SJCRH30 (cell line): ENCODE measurements at places on chromosomes 12 and 14. TPM values are rescaled to one million over a fixed set of nuclear protein-coding genes. Genes with fewer than 3 reads are reported as not detected.

GRCh38 chr14:36852981-36853691, 191.5 kb downstream of the PAX9 start:
- no peak for DNase-seq

DNA sequence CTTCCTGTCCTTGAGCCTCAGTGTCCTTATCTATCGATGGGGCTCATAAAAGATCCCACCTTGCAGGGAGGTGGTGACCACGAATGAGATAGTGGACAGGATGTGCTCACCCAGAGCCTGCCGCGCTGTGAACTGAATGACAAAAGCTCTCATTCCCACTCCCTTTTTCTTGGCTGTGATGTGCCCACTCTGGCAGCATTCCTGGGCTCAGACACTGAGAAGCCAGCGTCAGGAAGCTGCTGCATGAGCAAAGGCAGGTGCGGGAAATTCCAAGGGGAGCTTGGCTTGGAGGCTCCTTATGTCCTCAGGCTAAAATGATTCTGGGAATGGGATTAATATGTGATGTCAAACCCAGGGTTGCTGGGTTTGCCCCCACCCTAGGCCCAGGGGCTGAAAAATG, 61.6 kb downstream of the EFCAB11 start:
- DNase-seq = no peak

DNA sequence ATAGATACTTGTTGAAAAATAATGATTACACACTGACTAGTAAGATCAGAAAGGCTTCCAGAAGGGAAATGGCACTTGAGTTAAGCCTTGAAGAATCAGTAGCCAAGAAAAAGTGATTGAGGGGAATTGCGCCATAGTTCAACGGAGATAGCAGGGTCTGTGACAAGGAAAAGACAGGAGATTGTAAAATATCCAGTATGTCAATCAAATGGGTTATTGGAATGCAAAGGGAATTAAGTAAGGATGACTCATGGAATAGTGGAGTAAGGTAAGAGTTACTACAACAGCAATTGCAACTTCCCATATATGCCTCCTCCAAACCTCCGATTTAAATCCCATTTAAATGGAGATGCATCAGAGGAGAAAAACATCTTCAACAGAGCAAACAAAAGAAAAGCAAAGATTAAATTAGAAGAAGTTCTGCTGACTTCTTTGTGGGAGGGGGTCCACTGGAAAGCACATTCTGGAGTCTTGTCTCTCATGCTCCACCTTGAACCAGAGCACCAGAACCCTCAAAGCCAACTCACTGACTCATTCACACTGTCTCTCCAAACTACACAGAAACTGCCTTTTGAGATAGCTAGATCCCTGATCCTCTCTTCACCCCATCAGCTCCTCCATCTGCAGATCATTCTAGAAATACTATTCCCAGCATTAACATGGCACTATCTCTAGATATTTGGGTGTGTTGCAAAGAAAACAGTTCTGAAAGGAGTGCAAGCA, 138.2 kb downstream of the NUAK1 start:
- no peak for DNase-seq

Gene GPR84
- total RNA-seq = not detected in 2 replicates

Gene L2HGDH
- 14.6 and 15.2 TPM in 2 replicates for total RNA-seq
